ENCODE measurements at places on chromosomes 11 and 22.
A peak's percentile ranks its signal among the peaks of the same experiment; 100 is the strongest.

- no peak overlapping the region for H3K27ac ChIP-seq
- H3K36me3 ChIP-seq: peaks cover 31% of the 10 kb centered on the region
- H3K4me3 ChIP-seq: no peak overlapping the region
- no peak for DNase-seq
- H3K27me3 ChIP-seq: no peaks in the 10 kb centered on the region
These were observed 94.7 kb downstream of the SERGEF start for GRCh38 chr11:17918049-17918605.

- H3K36me3 ChIP-seq: no peaks in the 10 kb centered on the region
- H3K27me3 ChIP-seq: peaks cover 17% of the 10 kb centered on the region
- no peak for DNase-seq
- no peak overlapping the region for H3K27ac ChIP-seq
- H3K4me3 ChIP-seq: no peak overlapping the region
These were observed 744 bp downstream of the PACSIN3 start for GRCh38 chr11:47185305-47186075.

DNA sequence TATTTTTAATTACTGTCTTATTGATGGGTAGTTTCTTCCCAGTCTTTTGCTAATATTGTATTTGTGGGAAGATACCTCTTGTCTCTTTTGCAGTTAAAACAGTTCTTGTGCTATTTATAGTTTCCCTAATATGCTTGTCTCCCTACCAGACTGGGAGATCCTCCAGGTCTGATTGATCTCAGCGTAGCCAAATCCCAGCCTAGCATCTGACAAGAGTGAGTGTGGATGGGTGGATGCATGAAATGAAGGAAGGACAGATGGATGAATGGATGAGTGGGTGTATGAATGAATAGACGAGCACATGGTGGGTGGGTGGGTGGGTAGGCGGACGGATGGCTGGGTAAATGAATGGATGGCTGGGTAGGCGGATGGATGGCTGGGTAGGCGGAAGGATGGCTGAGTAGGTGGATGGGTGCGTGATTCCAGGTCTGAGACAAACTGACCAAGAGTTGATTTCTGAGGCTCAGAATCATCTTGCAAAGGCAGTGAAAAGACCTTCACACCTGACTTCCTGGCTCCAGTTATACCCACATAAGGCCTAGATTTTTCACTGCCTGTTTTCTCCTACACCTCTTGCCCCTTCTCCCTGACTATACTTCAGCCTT, 11.4 kb downstream of the DNAJB13 start:
- H3K27me3 ChIP-seq: no peaks in the 10 kb centered on the region
- H3K36me3 ChIP-seq: no peaks in the 10 kb centered on the region
- H3K27ac ChIP-seq: no peak overlapping the region
- peaks cover 18% of the 10 kb centered on the region for H3K4me1 ChIP-seq
- no peak for DNase-seq

DNA sequence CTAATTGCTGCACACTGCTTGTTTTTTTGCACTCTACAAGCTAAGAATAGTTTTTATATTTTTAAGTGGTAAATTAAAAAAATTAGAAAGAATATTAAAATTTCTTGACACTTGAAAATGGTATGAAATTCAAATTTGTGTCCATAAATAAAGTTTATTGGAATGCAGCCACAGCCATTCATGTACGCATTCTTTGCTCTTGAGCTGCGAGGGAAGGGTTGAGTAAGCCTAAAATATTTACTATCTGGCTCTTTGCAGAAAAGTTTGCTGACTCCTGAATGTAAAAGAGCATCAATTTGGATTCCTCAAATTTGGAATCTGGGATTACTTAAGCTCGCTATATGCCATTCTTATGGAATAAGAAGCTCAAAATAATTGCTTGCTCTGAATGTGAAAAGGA, 3.4 kb upstream of the ADAMTS8 start:
- H3K4me1 ChIP-seq: peaks cover 4% of the 10 kb centered on the region
- no peak overlapping the region for H3K4me3 ChIP-seq
- no peak for DNase-seq
- peaks cover 13% of the 10 kb centered on the region for H3K27me3 ChIP-seq
- H3K36me3 ChIP-seq: no peaks in the 10 kb centered on the region
- no peak overlapping the region for H3K27ac ChIP-seq

DNA sequence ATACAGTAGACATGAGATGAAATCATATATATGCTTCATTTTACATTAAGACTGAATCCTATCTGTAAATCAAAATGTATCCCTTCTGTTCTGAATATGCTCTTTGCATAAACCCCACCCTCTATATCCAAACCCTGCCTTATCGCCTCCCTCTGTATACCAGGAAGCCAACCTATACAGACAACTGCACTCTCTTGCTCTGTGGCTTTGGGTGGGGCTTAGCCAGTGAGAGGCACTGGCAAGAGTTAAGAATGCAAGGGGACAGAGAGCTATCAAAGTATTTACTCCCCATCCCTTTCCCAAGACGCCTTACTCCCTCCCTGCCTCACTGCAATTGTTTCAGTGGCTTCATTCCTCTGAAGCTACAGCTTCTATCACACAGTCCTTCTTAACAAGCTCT, 309.8 kb downstream of the TTC28 start:
- DNase-seq: no peak
- no peak overlapping the region for H3K27ac ChIP-seq
- H3K4me1 ChIP-seq: peaks cover 4% of the 10 kb centered on the region
- H3K27me3 ChIP-seq: no peaks in the 10 kb centered on the region

- H3K4me1 ChIP-seq: no peaks in the 10 kb centered on the region
- no peak for DNase-seq
- no peak overlapping the region for H3K27ac ChIP-seq
- no peak overlapping the region for H3K4me3 ChIP-seq
These were observed 8.0 kb upstream of the ACRV1 start for GRCh38 chr11:125688632-125689031.

DNA sequence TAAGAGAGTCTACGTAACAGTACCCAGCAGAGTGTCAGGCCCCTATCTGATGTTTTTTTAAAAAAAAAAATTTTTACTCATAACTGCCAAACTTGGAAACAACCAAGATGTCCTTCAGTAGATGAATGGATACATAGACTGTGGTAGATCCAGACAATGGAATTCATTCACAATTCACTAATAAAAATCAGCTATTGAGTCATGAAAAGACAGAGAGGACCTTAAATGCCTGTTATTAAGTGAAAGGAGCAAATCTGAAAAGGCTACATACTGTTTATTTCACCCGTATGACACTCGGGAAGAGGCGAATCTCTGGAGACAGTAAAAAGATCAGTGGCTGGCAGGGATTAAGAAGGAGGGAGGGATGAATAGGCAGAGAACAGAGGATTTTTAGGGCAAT, 541.4 kb upstream of the TENM4 start:
- no peaks in the 10 kb centered on the region for H3K4me1 ChIP-seq
- H3K36me3 ChIP-seq: no peaks in the 10 kb centered on the region
- no peak overlapping the region for H3K4me3 ChIP-seq
- H3K27ac ChIP-seq: no peak overlapping the region
- no peaks in the 10 kb centered on the region for H3K27me3 ChIP-seq
- DNase-seq: no peak

DNA sequence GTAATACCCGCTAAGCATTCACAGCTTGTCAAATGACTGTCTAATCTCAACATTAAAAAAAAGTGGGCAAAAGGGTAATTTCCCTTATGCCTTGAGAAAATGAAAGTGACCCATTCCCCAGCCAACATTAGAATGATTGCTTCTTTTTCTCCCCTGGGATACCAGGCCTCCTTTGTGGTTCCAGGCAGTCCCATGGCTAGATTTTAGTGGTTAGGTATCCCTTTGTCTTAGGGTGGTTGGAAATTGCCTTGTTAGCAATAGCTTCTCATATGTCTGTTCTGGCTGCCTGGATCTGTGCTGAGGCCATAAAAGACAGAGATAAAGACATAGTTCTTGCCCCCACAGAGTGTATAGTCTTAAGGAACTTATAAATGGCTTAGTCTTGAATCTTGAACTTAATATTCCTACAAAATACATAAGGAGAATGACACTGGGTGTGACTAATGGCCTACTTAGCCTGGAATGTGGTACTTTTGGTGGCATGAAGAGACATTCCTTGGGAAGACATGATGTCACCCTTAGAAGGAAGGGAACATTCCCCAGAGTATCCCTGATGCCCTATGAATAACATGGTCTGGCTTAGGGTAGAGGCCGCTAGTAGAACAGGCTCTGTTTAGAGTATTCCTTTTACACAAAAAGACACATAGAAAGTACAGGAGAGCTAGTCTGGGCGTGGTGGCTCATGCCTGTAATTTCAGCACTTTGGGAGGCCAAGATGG, 90.3 kb downstream of the ZBTB16 start:
- no peak for DNase-seq
- H3K27ac ChIP-seq: no peak overlapping the region
- no peaks in the 10 kb centered on the region for H3K27me3 ChIP-seq
- no peaks in the 10 kb centered on the region for H3K4me1 ChIP-seq

GRCh38 chr11:33773404-33773986, 825 bp downstream of the FBXO3 start:
- peaks cover 20% of the 10 kb centered on the region for H3K36me3 ChIP-seq
- peak; percentile 64 for DNase-seq
- peaks cover 35% of the 10 kb centered on the region for H3K4me1 ChIP-seq
- H3K27me3 ChIP-seq: peaks cover 5% of the 10 kb centered on the region
- H3K4me3 ChIP-seq: peak overlapping the region; percentile 96

- H3K4me1 ChIP-seq: peaks cover 21% of the 10 kb centered on the region
- peak; percentile 62 for DNase-seq
- H3K27me3 ChIP-seq: no peaks in the 10 kb centered on the region
- H3K27ac ChIP-seq: peak overlapping the region; percentile 56
These were observed 155.7 kb downstream of the ATG16L2 start for GRCh38 chr11:72969894-72970335.

DNA sequence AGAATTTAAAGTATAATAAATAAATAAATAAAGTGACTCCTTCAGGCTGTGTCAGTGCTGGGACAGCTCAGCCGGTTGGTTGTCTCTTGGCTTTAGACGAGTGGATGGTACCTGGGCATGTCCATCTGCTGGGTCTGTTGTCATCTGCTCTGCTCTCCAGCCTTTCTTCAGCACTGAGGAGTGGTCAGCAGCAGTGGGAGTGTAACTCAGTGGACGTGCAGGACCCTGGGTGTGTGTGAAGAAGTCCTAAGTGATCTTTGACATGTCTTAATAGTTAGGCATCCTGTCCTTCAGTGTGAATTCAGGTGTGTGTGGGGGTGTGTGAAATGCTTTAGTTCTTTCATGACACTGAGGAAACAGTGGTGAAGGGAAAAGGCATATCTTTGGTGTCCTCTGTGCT, 24.3 kb downstream of the AMOTL1 start:
- H3K27me3 ChIP-seq: peaks cover 15% of the 10 kb centered on the region
- DNase-seq: no peak
- H3K4me1 ChIP-seq: no peaks in the 10 kb centered on the region
- no peak overlapping the region for H3K27ac ChIP-seq
- no peak overlapping the region for H3K4me3 ChIP-seq
- no peaks in the 10 kb centered on the region for H3K36me3 ChIP-seq

DNA sequence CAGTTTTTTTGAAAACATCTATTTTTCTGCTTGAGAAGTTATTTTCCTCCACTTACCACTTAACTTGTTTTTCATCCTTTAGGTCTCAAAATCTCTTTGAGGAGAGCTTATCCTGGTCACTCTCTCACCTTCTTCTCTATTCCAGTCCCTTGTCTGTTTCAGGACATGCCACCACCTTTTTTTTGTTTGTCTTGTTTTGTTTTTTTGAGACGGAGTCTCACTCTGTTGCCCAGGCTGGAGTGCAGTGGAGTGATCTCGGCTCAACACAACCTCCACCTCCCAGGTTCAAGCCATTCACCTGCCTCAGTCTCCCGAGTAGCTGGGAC, 4.6 kb upstream of the BCL2L13 start:
- H3K27ac ChIP-seq: no peak overlapping the region
- H3K36me3 ChIP-seq: no peaks in the 10 kb centered on the region
- peaks cover 12% of the 10 kb centered on the region for H3K4me1 ChIP-seq
- H3K4me3 ChIP-seq: no peak overlapping the region
- DNase-seq: no peak
- no peaks in the 10 kb centered on the region for H3K27me3 ChIP-seq

DNA sequence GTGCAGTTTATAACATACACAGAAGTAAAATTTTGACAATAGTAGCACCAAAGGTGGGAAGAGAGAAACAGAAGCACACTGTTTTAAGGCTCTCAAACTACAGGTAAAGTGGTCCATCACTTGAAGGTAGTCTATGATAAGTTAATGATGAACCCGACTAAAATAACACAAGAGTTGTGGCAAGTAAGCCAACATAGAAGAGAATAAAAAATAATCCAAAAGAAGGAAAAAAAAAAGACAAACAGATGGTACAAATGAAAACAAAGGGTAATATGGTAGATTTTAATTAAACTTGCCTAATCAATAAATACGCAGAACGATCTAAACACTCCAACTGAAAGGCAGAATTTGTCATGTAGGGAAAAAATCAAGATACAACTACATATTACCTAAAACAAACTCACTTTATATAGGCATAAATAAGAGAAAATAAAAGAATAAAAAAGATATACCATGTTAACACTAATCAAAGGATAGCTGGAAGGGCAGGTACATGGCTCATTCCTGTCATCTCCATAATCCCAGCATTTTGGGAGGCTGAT, 31.6 kb downstream of the DGCR2 start:
- no peaks in the 10 kb centered on the region for H3K27me3 ChIP-seq
- H3K4me3 ChIP-seq: no peak overlapping the region
- DNase-seq: no peak
- peaks cover 35% of the 10 kb centered on the region for H3K36me3 ChIP-seq
- H3K4me1 ChIP-seq: no peaks in the 10 kb centered on the region
- no peak overlapping the region for H3K27ac ChIP-seq

DNA sequence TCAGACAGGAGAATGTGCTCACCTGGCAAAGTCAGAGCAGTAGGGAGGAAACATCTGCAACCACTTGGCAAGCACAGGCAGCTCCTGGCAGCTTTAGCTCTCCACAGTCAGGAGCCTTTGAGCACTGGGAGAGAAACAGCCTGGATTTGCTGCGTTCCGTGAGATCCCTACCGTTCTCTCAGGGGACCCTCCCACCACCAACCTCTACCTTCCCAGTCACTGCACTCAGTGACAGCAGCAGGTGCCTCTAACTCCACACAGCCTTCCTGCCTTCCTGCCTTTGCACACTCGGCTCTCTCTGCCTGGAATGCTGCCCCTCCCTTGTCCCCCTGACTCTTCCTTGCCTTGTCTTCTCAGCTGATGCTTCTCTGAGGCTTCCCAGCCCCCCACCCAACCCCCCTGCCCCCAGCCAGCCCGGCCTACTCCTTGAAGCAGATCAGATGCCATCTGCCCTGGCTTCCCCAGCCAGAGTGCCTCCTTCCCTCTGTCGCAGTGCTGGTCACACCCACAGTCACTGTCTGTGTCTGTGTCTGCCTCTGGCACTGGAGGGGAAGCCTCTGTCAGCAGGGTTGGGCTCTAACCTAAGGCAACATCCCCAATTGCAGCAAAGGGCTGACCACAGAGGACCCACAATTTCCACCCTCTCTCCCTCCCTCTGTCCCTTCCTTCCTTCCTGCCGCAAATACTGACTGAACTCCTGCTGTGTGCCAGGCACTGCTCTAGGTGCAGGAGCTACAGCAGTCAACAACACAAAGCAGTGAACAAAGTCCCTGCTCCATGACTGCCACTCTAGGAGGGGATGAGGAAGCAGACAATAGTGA, 14.9 kb upstream of the TSKU start:
- no peak overlapping the region for H3K27ac ChIP-seq
- peaks cover 10% of the 10 kb centered on the region for H3K4me1 ChIP-seq
- H3K4me3 ChIP-seq: no peak overlapping the region
- H3K36me3 ChIP-seq: no peaks in the 10 kb centered on the region
- no peak for DNase-seq
- H3K27me3 ChIP-seq: no peaks in the 10 kb centered on the region

- DNase-seq: no peak
- H3K4me1 ChIP-seq: no peaks in the 10 kb centered on the region
- no peak overlapping the region for H3K27ac ChIP-seq
- no peak overlapping the region for H3K4me3 ChIP-seq
These were observed 21.9 kb downstream of the SBF2 start for GRCh38 chr11:10272132-10272531.

Data from CD4-positive, CD25-positive, alpha-beta regulatory T cell (primary cell).